Mesothelial cell of epicardium (in vitro differentiated cells): ENCODE measurements at places on chromosomes 1 and 21.
A peak's percentile ranks its signal among the peaks of the same experiment; 100 is the strongest.

DNA sequence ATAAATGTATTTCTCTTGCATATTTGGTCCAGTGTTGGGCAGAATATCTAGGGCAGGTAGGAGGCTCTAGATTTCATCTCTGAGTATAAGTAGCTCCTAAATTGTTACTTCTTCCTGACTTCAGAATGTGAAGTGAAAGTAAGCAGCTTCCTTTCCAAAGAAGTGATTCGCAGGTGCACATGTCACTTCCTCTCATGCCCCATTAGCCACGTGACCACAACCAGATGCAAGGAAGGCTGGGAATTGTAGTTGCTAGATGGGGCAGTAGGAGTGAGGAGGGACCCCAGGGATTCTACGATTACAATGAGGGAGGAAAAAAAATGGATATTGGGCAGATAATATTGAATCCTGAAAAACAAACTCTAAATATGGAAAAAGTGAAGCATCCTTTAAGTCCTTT lies 113.2 kb upstream of the CYYR1 start:
- DNase-seq = no peak

GRCh38 chr1:218671573-218671972 lies 326.4 kb downstream of the TGFB2 start:
- no peak for DNase-seq

DNA sequence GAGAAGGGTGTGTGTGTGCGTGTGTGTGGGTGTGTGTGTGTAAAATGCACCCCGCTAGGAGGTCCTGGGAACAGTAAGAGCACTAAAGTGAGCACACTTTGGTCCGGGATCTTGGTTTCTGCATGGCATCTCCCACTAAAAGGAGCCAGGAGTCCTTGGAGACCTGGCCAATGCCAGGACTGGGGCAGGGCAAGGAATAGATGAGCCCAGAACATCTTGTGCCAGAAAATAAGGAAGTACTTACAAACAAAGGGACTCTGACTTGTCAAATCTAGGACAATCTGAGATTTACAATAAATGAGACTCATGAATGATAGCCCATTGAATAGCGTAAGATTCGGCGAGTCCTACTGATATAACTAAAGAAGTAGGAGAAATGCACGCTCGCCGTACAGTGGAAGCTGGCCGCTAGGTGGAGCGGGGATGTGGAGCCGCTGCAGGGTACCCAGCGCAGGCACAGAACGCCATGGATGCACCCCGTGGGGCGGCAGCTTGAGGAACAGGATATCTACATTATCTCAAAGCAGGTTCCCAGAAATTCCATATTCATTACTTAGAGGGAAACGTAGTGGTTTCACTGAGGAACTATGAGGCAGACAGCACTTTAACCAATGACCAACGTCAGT lies 7.1 kb downstream of the SLC37A1 start:
- DNase-seq = no peak

DNA sequence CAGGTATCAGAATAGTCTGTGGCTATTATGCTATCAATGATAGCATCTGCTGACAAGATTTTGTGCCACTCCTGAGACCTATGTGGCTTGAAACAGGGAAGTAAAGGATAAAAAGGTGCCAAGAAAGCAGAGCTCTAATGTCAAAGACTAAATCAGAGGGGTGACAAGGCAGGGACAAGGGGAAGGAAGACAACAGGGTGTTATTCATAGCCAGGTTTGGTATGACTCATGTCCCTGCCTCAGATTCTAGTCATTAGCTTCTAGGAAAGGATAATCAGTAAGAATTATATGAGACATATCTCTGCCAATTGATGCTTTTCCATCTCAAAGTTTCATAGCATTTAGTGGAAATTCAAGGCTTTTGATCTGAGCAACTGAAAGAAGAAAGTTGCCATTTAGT lies 31.8 kb upstream of the PLD5 start:
- no peak for DNase-seq

DNA sequence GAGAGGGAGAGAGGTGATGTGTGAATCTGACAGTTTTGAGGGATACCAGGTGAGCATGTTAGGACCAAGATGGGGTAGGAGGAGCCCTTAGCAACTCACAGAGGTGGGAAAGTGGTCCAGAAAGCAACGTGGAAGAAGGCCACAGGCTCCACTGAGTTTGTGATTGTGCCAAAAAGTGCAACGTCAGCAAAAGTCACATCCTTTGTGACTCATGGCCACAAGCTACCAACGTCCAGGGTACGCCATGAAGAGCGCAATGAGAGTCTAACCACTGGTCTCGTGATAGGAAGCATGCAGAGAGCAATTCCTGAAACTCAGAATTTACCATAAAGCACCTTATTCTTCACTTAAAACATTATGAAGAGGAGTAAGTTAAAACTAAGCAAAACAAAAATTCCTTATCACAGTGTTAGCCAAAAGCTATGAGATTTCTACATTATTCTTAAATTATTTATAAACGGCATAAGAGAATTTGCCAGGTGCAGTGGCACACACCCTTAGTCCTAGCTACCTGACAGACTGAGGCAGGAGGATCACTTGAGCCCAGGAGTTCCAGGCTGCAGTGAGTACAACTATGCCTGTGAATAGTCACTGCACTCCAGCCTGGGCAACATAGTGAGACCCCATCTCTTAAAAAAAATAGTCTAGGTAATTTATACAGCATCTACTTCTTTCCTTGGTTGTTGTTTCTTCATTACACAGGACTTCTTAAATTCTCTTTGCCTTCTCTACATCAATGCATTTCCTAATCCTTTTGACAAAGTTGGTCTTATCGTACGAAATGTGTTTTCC lies 55.2 kb downstream of the COLGALT2 start:
- no peak for DNase-seq

- DNase-seq = no peak
Measured at GRCh38 chr1:54577612-54578011, 29.6 kb downstream of the ACOT11 start.

DNA sequence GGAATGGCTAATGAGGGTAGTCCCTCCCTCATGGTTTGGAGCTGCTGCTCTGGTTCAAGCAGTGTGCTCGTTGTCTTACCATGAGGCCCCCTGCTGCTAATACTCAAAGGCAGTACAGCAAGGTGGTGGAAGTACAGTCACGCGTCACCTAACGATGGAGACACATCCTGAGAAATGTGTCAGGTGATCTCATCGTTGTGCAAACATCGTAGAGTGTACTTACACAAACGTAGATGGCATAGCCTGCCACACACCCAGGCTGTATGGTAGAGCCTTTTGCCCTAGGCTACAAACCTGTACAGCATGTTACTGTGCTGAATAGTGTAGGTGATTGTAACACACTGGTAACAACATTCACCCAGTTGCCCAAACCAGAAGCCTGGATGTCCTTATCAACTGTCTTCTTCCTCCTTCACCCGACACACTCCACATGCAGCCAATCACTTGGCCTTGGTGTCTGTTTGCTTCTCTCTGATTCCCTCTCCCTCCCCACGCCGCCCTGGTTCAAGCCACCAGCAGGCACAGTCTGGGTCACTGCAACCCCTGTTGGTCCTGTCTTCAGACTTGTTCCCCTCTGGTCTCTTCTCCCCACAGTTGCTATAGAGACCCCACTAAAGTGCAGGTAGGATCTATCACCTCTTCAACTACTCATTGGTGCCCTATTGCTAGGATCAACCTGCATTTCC lies 6.0 kb upstream of the KCNA2 start:
- DNase-seq = no peak

DNA sequence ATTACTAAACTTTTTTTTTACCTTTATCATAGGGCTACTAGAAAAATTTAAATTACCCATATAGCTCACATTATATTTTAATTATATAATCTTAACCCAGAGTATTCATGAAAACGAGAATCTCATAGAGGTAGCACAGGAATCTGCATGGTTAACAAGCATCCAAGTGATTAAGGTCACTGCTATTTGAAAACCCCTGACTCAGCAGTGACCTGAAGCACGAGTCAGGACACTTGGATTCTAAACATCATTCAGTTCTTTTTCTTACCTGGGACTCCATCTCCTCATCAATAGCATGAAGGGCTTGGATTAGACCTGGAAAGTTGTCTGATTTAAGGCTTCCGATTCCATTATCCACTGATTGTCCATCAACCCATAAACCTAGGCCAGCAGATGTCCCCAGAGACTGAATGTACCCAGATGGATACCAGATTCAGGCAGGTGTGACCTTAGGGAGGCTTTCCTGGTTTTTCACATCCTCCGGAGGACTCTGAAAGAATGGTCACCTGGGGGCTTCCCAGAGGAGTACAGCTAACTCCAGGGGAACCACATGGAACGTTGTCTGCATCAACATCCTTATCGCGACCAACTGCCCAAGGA lies 174.3 kb downstream of the SETD4 start:
- no peak for DNase-seq

DNA sequence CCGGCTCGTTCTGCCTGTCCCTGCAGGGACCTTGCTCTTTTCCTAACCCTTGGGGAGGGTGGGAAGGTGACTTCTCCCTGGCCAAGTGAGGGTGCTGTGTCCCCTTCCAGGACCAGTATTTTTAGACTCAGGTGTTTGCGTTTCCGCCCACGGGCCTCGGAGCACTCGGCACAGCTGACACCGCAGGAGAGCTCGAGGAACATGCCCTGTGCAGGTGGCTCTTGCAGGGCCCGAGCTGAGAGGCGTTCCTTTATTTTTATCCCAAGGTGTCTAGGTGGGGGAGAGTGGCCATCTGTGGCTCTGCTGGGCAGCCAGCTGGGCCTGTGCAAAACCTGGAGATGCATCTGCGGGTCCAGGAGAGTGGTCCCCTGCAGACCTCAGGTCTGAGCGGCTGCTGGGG lies 16.0 kb downstream of the PLCH2 start:
- no peak for DNase-seq

DNA sequence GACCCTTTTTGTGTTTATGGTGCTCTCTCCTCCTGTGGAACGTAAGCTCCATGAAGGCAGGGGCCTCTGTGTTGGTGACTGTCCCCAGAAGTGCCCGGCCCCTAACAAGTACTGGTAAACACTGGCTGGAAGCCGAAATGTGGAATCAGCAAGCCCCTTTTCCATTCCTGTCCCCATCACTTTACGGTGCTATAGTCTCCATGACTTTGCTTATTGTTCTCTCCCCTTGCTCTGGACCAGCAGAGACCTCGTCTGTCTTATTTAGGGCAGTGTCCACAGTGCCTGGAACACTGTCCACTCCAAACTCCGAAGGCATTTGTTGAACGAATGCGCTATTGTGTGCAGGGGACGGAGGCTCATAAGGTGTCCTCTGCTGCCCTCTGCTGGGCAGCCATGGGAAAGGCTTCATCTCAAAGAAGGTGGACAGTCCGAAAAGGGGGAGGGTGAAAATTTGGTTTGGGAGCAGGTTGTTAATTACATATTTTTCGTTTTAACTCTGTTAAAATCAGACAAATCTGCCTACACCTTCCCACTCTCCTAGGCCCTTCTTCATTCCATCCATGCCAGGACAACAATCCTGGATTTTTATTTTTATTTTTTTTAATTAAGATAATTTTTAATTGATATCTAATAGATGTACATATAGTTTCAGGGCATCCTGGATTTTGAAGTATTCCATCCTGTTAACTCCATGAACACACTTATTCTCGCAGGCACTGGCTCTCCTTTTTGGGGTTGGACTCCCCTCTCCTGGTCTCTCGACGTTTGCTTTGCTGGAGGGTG lies 115.6 kb downstream of the PGBD5 start:
- DNase-seq = peak; percentile 81

DNA sequence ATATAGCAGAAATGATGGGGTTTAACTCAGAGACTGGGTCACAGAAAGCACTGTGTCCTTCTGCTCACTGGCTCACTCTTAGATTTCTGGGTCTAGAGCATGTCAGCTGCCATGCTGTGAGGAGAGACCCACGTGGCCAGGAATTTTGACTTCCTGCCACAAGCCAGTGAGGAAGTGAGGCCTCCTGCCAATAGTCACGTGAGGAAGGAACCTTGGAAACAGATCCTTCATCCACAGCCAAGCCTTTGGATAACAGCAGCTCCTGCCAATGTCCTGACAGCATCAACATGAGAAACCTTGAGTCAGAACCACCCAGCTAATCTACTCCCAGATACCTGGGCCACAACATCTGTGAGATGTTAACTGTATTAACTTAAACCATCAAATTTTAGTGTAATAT lies 114.5 kb upstream of the PLPPR5 start:
- DNase-seq = no peak

DNA sequence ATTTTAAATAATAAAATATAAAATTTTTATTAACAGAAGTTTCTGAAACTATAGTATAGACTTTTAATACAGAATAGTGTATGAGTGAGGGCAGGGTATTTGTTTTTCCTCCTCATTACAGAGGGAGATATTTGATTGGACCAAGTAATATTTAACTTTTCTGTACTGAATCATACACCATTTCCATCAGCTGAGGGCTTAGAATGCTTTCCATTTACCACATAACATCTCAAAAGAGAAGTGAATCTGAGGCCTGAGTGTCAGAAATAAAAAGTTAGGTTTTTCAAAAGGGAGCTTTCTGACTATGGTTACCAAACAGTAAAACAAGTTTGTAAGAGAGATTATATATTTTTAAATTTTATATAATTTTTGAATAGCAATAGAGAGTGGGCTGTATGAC lies 29.5 kb downstream of the TLCD4 start:
- no peak for DNase-seq

GRCh38 chr1:107477233-107477632 lies 336.4 kb downstream of the NTNG1 start:
- DNase-seq = no peak

DNA sequence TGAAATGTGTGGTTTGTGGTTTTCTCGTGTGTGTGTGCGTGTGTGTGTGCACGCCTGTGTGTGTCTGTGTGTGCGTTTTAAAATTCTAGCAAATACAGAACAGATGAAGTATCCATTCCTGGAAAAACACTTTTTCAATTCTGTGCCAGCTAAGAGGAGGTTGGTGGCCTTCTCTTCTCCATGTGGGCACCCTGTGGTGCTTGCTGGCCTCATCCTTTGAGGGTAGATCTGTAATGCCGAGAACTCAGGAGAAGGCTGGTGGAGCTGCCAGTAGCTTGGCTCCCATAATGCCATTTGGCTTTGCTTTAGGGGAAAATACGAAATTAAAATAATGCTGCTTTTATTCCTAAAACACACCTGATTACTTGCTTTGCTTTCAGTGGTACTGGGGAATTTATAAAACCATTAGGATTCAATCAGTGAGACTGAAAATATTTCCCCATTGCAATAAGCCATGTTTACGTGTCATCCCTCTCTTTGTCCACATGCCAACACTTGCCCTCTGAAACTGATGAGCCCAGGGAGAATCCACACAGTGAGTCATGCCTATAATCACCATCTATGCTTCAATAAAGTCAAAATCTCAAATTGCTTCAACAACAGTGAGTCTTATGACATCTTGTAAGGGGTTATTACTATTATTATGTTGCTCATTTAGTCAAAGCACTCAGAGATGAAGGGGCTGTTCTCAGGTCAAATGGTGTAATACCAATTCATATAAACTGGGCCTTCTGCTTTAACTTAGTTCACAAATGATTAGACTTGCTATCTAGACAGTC lies 39.2 kb downstream of the ABCA4 start:
- no peak for DNase-seq

- no peak for DNase-seq
Measured at GRCh38 chr1:66302815-66303214, 231.1 kb upstream of the SGIP1 start.

DNA sequence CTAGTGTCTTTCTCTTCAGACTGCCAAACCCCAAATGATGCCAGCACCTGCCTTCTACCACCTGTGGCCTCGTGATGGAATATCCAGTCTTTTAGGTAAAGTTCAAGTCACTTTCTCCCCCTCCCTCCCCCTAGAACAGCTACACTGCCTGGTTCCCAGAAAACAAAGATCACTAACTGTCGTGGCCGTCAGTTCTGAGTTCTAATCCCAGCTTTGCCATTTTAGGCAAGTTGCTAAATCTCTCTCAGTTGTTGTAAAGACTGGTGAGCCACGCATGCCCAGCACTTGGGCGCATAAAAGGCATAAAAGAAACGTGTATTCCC lies 648 bp upstream of the TRAPPC3 start:
- DNase-seq = no peak
